ENCODE measurements at places on chromosomes 5 and 9.

DNA sequence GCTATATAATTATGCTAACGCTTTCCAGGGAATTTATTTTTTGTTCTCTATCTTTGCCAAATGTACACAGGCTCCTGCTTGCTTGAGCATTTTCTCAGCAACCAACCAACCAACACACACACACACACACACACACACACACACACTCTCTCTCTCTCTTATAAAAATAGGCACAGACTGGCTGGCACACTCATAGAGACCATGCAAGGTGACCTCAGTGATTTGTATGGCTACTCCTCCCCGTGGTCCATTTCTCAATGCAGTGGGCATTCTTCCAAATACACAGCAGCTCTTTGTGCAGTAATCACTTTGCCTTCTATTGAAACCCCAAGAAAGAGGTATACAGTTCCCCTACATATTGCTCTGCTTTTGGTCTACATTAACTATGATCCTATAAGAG, 416.0 kb downstream of the MAN2A1 start:
- no peak for DNase-seq

DNA sequence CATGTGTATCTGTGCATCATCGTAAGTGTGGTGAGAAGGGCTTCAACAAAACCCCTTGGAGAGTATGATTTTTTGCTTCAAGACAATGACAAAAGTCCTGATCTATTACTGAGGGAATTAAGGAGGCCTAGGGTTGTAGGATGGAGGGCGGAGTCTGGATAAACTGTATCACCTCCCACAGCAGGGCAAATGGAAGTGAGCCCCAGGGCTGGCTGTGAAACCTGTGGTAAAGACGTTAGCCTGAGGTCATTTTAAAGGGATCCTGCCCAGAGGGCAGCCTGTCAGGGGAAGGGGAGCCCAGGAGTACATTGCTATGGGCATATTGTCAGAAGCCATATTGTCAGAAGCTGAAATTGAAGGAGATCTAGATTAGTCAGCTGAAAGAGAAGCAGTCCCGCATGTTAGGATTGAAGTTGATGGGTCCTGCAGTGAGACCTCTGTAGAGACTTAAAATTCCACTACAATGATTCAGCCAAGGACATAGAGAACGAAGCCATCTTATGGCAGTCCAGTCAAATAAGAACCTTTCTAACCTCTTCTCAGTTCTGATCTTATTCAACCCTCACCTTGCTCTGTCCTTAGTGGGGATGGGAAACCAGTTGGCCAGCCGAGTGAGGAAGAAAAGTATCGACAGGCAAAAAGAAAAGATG, 26.9 kb downstream of the ADGRV1 start:
- no peak for DNase-seq

GRCh38 chr5:159566832-159567231, 236.5 kb upstream of the IL12B start:
- DNase-seq, result no peak

GRCh38 chr9:98208635-98209034, 16.2 kb upstream of the CORO2A start:
- DNase-seq, result no peak

DNA sequence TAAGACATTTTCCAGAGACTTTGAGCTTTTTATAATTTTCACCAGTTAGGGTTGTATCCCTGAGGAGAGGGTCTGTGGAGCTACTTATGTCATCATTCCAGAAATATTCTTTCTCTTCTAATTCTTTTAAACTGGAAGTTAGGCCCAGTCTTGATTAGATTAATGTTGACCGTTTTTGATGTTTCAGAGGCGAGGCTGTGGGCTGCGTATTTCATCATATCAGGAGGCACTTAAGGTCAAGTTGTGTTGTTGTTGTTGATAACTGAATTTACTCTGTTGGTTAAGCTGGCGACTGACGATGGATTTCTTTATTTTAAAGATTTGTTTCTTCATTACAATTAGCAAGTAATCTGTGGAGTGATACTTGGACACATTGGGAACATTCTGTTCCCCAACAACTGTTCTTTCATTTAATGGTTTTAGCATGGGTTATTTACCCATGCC, 20.1 kb downstream of the IPO11 start:
- no peak for DNase-seq

DNA sequence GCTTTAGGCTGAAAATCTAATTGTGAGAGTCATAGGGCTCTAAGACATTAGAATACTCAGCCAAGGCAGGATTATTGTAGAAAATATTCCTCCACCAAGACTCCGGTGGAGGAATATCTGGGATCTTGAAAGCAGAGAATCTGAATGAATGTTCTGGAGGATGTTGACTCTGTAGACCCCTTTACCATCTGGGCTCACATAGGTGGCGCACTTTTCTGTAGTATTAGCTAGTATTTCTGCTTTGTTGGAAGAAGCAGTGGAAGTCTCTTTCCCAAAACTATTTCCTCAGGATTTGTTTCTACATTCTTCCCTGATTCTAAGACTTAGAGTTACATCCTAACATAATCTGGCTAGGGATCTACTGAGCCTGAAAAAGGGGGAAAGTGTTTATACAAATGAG, 752.4 kb upstream of the SEMA6A start:
- DNase-seq, result no peak

DNA sequence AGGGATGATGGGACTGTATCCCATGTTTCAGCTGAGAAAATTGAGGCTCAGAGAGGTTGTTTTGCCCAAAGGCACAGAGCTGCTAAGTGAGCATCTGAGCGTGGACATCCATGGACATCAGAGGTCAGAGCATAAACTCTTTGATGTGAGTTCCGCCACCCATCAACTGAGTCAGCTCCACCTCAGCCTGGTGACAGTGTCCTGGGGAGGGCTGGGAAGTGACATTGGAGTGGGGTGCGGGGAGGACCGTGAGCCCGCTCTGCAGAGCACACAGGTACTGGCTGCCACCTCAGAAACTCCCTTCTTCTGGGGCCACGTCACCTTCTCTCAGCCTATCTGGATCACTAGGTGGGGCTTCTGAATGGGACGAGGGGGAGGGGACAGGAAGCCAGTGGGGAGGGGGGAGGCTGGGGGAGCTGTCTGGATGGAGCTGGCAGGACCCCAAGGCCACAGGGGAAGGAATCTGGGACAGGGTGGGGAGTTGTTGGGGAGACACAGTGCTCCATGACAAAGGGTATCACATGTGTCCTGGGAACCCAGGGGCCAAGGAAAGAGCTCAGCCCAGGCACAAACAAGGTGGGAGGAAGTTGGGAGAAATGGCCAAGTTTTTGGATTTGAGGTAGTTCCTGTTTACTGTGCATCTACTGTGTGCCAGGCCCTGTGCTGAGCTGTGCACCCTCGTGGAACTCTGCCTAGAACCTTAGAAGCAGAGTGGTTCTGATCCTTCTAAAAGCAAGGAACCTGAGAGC, 2.5 kb downstream of the LAMC3 start:
- DNase-seq, result no peak

GRCh38 chr5:128252756-128253155, 169.2 kb downstream of the SLC12A2 start:
- no peak for DNase-seq

DNA sequence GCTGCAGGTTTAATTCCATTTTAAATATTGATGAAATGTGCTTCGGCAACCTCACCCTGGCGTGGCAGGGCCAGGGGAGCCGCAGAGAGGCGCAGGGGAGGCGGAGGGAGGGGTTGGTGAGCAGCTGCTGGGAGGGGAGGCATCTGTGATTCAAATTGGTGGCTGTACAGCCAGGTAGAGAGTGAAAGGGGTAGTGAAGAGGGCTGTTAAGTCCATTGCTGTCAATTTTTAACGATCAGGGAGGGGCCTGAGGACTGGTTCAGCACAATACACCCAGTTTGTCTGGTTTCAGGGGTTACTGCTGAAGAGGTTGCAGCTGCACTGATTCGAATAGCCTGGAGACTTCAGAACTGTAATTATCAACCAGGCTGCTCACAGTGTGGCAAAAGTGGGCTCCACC, 31.3 kb downstream of the LHX6 start:
- DNase-seq, result no peak

DNA sequence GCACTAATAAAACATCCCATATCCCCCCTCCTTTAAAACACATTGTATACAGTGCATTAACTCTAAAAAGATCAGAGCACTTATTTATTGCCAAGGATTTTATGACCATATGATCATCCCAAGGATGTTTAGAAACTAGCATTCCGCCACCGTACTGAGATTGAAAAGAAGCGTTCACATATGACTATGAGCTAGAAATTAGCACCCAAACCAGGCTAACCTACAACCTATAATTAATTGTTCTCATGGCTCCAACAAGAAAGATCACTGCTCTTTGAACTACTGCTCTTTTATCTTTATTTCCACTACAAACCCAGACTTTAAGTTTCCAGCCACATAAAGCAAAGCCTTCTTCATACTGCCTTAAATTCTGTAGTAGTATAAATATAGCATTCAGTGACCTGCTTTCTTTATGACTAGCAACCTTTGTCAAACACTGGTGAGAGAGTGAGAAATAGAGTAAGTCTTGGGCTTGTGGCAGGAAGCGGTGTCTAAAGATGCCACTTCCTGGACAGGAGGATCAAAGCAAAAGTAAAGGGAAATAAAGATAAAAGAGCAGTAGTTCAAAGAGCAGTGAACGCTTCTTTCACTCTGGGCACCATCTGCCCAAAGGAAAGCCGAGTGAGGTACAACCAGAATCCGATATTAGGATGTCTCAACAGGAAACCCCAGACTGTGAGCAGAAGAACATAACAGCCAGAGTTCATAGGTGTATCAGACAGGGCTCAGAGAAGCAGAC, 151.1 kb upstream of the ERCC6L2 start:
- DNase-seq, result peak; percentile 90

- no peak for DNase-seq
Observed at GRCh38 chr5:39102684-39103155, 28.5 kb upstream of the RICTOR start.

- no peak for DNase-seq
Observed at GRCh38 chr5:113598926-113599325, 85.4 kb downstream of the YTHDC2 start.

DNA sequence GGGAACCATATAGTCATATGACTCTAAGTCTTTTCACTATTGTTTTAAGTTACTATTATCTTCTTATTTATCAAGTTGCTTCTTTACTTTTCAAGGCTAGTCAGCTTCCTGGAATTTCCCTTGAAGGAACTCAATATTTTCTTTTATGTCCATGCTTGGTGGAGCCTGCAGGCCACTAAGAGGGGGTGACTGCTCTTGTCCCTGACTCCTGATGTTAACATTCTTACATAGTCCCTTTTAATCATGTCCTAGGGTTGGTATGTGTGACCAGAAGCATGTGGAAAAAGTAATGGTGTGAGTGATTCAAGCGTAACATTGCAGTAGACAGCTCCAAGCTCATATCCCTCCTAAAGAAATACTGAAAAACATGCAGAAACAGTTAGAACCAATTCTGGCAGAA, 1536.2 kb upstream of the CDH9 start:
- DNase-seq, result no peak

GRCh38 chr9:113179839-113180238, 29.0 kb downstream of the SLC31A2 start:
- no peak for DNase-seq

Measured in activated CD4-positive, alpha-beta T cell treated with anti-CD3 and anti-CD28 coated beads, Interleukin-2, Interleukin-6, amounts not matched to agents 100 ng/mL and 50 ng/mL, durations not matched to agents 16 hours and 8 hours (primary cell).